ENCODE measurements at places on chromosomes 12 and 14. TPM values are rescaled to one million over a fixed set of nuclear protein-coding genes. Genes with fewer than 3 reads are reported as not detected.

TAS2R14 gene
- total RNA-seq = 2.9 TPM

PLD4 gene
- total RNA-seq = under 0.01 TPM

PTGDR gene
- 0.22 TPM for total RNA-seq

CLEC7A gene
- total RNA-seq = not detected

GYS2 gene
- total RNA-seq = not detected

ASCL1 gene
- not detected for total RNA-seq

OR11H7 gene
- not detected for total RNA-seq

SLC25A47 gene
- total RNA-seq = not detected

B3GNT4 gene
- total RNA-seq = not detected

ARMH4 gene
- 10.7 TPM for total RNA-seq

KCNJ8 gene
- 15.5 TPM for total RNA-seq

TEP1 gene
- 27.4 TPM for total RNA-seq
